ENCODE measurements at places on chromosomes 11 and 22.
A peak's percentile ranks its signal among the peaks of the same experiment; 100 is the strongest.

GRCh38 chr11:35751664-35752061, 89.1 kb downstream of the TRIM44 start:
- no peak for DNase-seq

DNA sequence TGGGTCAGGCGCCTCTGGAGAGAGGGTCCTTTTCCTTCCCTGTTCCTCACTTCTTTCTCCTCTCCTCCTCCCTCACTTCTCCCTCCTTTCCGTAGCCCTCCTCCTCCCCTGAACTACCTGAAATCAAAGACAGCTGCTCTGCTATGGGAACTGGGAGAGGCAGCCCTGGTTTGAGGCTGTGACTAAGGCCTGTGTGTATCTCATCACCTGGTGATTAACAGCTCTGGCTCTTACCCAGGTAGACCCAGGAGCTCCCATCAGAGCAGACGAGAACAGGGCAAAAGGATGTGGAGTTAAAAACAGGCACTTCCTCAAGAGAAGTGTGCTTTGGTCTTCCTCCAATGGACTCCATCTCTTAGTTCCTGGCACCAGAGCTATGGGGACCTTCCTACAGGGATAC, 5.8 kb downstream of the ISX start:
- DNase-seq: no peak

GRCh38 chr11:128405714-128406662, 181.4 kb downstream of the ETS1 start:
- no peak for DNase-seq

- no peak for DNase-seq
Observed at GRCh38 chr11:35550374-35551036, 25.1 kb upstream of the PAMR1 start.

DNA sequence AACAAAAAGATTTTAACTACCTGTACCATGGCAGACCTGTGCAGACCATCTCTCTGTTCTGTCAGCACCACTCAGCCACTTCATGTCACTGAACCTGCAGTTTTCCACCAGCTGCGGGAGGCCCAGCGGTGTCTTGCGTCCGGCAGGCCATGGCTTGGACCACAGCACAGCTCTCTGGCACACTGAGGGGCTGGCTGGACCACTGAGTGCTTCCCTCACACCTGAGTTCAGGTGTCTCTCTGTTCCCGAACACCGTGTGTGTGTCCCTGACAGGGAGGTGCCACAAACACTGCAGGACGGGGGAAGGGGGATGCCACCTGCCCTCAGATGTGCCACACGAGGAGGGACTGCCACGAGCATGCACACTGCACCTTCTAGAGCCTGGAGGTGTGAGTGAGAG, 17.7 kb downstream of the MOV10L1 start:
- no peak for DNase-seq

- DNase-seq: no peak
Observed at GRCh38 chr11:93536101-93536861, 6.9 kb downstream of the SMCO4 start.

DNA sequence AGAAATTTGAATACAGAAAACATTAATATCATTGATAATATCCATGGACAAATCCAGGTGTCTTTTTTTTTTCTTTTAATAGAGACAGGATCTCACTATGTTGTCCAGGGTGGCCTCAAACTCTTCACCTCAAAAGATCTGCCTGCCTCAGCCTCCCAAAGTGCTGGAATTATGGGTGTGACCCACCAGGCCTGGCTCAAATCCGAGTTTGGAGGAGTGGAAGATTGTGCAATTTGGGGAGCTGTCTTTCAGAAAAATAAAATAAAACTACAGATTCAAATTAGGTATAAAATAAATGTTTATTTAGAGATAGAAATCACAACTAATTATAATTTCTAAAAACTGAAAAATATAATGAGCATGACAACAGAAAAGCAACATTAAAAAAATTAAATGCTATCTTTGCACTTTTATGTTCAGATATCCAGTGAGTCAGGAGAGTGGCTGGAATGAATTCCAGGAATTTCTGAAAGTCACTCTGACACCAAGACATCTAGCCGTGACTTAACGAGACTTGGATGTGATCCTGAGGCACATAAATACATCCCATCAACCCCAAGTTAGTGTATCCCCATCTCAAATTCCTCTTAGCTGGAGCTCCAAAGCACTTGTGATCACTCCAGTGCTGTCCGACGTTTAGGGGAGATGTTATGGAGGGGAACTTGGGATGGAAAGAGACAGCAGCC, 128.6 kb upstream of the THY1 start:
- no peak for DNase-seq

- no peak for DNase-seq
Observed at GRCh38 chr11:133326332-133326731, 206.0 kb downstream of the OPCML start.

- no peak for DNase-seq
Observed at GRCh38 chr11:73213196-73214143, 4.6 kb upstream of the P2RY2 start.

DNA sequence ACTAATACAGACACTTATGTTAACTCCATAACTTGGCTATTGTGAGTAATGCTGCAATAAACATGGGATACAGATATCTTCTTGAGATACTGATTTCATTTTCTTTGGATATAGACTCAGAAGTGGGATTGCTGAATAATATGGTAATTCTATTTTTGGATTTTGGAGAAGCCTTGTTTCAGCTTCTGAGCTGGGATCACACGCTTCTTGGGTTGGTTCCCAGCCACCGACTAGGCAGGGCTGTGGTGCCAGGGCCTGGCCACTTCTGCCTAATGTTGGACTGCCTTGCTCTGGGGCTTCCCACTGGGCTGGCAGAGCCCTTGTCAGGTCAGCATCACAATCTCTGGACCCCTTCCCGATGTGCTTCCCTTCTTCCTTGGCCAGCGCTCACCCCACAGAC, 14.0 kb upstream of the MCHR1 start:
- no peak for DNase-seq

- no peak for DNase-seq
Observed at GRCh38 chr11:66287889-66288670, 863 bp downstream of the YIF1A start.

DNA sequence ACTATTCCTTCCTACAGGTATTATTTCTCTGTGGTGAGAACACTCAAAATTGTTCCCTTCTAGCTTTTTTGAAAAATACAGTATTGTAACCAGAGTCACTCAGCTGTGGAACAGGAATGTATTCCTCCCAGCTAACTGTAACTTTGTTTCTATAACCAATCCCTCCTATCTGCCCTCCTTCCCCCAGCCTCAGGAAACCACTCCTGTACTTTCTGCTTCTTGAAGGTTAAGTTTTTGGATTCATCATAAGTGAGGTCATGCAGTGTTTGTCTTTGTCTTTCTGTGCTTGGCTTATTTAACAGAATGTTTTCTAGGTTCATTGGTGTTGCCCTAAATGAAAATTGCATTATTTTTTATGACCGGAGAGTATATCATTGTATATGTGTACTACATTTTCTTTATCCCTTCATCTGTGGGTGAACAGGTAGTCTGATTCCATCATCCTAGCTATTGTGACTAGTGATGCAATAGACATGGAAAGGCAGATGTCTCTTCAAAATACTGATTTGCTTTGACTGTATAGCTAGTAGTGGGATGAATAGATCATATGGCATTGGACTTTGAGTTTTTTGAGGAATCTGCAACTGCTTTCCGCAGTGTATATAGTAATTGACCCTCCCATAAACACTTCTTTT, 112.9 kb upstream of the GRK3 start:
- DNase-seq: no peak

- DNase-seq: no peak
Observed at GRCh38 chr11:113998574-113998973, 23.7 kb downstream of the HTR3A start.

DNA sequence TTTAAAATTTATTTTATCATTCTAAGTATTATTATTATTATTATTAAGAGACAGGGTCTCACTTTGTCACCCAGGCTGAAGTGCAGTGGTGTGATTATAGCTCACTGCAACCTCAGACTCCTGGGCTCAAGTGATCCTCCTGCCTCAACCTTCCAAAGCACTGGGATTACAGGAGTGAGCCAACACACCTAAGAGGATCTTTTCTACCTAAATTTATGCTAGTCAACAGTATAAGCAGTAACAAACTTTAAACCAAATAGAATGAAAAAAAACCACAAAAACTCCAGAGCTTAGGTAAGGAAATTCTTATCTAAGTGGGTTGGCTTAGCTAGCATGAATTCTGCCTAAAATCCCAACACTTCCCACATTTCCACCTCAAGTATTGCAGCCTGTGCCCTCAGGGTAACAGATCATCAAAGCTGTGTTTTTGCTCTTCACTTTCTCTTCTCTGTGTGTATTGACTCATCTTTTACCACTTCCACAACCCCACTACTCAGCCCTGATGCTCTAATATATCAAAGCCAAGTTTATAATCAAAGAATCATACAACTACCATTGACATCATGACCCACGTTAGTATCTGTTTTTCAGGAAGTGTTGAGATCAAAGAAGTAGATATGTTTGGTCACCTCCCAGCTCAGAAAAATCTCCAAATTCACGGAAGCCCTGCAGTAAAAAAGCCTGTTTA, 93.7 kb upstream of the SPON1 start:
- no peak for DNase-seq

- DNase-seq: no peak
Observed at GRCh38 chr11:13068211-13068610, 59.1 kb downstream of the RASSF10 start.

GRCh38 chr11:11871991-11872401, 30.2 kb downstream of the USP47 start:
- no peak for DNase-seq

DNA sequence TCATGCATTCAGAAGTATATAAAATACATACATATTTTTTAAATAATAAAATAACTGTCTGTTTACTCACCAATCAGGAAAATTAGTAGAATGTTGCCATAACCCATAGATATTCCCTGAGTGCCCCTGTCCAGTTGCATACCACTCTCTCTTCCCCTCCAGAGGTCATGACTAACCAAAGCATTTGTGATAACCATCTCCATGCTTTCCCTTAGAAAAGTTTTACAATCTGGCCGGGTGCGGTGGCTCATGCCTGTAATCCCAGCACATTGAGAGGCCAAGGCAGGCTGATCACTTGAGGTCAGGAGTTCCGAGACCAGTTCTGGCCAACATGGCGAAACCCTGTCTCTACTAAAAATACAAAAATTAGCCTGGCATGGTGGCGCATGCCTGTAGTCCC, 33.2 kb upstream of the LDHA start:
- no peak for DNase-seq

GRCh38 chr11:66891851-66892660, 35.2 kb downstream of the LRFN4 start:
- DNase-seq: peak; percentile 80

DNA sequence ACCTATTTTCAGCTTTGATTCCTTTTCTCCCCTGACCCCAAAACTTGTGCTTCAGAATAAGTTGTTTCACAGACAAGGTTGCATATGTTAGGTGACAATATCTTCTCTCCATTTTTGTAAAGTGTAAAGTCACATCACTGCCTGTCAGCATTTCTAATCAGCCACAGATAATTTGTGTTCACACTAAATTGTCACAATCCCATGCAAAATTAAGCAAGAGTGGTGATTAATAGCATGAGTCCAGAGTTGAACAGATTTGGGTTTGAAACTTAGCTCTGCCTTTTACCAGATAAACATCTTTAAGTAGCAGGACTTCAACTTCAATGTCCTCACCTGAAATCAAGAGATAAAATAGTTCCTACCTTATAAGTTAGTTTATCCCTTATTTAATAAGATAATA, 80.1 kb downstream of the MICAL2 start:
- no peak for DNase-seq

GRCh38 chr22:24843048-24843447, 37.0 kb downstream of the SGSM1 start:
- DNase-seq: no peak

DNA sequence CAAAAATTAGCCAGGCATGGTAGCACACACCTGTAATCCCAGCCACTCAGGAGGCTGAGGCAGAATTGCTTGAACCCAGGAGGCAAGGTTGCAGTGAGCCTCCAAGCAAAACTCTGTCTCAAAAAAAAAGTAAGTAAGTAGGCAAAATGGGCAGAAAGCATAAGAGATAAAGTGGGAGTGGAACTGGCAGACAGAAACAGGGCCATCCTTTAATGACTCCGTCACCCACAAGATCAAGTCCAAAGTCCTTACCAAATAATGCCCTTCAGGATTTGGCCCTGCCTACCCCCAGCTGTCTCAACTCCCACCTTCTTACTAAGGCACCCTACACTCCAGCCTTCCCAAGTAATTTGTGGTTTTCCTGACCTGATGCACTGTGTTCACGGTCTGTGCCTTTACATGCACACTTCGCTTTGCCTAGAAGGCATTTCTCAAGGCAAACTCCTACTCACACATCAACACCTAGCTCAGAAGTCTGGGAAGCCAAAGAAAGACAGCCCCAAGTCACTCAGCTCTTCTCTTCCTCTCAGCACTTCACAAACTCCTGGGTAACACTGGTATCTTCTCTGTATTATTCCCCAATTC, 6.1 kb downstream of the MAPK1 start:
- DNase-seq: no peak

- DNase-seq: no peak
Observed at GRCh38 chr11:118010738-118011461, 24.7 kb downstream of the IL10RA start.

- DNase-seq: peak; percentile 50
Observed at GRCh38 chr22:32531931-32532819, 57.6 kb downstream of the FBXO7 start.

- no peak for DNase-seq
Observed at GRCh38 chr11:16610738-16611388, 127.6 kb upstream of the C11orf58 start.

DNA sequence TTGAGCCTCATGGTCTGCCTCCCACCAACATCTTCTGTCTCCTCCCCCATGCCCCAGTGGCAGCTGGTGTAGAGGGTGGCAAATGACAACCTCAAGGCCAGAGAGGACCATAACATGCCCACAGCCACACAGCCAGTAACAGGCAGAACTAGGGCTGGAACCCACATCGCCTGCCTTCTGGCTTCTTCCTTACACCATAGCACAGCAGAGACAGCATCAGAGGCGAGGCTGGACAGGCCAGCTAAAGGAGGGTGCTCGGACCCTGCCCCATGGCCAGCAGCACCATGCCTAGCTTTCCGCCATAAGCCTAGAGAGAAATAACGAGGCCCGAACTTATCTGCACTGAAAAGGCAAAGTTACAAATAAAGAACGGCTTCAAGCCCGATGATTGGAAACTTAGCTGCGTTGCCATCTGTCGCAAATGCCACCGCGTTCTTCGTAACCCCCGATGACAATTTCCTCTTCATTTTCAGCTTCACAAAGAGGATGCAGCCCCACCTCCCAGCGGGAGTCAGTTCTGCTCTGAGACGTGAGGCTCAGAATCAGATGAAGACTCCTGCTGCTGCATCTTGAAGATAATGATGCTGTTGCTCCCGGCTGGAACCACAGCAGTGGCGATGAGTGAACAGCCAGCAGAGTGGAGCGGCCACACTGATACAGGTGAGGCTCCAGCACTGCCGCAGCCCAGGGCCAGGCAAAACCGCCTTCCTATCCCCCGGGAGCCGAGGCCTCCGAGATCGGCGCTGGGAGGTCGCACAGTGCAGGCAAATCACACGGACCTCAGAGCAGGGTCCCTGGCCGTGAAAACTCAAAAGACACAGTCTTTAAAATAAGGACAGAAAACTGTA, 73.8 kb upstream of the RTL6 start:
- no peak for DNase-seq
